AG09309 (cell line): ENCODE measurements at places on chromosomes 1 and 21.

DNA sequence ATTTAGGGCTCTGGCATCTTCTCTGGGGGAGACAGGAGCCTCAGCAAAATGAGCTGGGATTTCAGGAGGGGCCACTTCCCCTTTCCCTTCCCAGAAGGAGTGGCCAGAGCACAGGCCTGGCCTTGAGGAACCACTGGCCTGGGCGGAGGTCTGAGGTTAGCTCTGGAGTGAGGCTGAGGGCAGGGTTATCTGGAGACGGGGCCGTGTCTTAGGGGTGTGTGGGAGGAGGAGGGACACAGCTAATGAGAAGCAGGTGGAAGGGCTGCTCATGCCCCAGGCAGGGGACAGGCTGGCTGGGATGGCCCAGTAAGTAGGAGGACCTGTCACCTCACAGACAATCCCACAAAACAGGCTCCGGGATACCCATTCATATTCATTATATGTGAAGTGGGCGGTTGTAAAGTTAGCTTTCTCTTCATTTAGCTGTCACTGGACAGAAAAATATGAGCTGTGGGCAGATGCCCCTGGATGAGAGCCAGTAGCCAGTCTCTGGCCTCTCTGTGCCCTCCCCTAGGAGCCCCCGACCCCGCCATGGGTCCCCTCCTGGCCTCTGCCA is 12.4 kb downstream of the ALX3 start:
- DNase-seq = no peak

DNA sequence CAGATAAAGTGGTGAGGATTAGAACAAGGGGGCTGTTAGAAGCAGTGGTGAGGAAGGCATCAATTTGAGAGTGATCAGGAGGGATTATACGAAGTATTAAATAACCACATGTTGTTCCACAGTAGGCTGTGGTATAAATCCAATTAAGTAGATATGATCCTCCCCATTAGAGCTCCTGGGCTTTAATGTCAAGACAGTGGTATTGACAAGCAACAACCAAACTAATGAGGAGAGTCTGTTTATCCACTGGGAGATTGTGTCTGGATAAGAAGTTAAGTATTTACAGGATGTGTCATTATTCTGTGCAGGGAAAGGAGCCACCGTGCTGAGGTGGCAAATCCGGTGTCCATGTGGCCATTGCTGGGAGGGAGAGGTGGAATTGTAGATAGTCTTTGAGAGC is 5.8 kb downstream of the ACTN2 start:
- DNase-seq = no peak

DNA sequence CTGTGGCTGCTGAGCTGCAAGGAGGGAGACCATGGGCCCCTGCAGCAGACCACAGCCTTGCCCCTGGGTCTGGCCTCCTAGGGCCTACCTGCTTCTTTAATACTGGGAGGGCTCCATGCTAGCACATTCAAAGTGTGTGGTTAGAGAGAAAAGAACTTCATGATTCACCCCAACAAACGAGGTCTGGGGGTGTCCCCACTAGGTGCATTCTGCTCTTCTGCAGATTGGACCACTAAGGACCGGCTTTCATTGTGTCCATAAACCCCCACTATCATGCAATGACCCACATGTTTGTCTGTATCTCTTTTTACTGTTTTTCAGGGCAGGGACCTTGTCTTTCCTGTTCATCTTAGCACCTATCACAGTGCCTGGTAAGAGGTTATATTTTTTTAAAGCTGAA is 185.4 kb downstream of the OMA1 start:
- no peak for DNase-seq

DNA sequence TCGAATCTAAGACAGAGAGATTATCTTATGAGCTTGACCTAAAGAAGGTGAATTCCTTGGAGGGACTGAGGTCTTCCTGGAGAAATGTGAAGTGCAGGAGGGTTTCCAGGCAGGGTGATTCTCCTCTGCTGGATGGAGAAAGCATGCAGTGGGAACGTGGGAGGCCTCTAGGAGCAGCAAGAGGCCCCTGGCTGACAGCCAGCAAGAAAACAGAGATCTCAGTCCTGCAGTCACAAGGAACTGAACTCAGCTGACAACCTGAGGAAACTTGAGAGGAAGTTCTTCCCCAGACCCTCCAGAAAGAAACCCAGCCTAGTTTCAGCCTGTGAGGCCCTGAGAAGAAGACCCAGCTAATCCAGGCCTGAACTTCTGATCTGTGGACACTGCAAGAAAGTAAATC is 345.9 kb downstream of the FAM72C start:
- no peak for DNase-seq

- no peak for DNase-seq
Measured at GRCh38 chr1:93847811-93848288, 31.2 kb downstream of the DNTTIP2 start.

GRCh38 chr21:42340187-42341050 is 10.4 kb downstream of the TFF2 start:
- no peak for DNase-seq

DNA sequence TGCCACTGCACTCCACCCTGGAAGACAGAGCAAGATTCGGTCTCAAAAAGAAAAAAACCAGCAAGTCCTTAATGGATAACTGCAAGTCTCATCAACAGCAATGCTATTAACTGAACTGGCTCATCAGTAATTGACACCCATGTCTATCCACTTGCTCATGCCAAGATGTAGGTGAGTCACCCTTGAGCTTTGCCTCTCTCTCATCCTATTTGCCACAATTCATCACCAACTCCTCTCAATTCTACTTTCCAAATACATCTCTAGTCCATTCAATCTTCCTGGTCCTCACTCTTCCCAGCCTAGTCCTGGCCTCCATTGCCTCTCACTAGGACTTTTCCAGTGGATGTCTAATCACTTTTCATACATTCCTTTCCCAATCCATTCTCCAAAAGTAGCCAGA is 103.7 kb upstream of the PRMT6 start:
- no peak for DNase-seq
